ENCODE measurements at places on chromosomes 5 and 9.

- no peak for DNase-seq
These were observed 816 bp downstream of the RBM18 start for GRCh38 chr9:122263699-122264349.

GRCh38 chr9:112858625-112859147, 32.0 kb downstream of the SLC46A2 start:
- DNase-seq = no peak

DNA sequence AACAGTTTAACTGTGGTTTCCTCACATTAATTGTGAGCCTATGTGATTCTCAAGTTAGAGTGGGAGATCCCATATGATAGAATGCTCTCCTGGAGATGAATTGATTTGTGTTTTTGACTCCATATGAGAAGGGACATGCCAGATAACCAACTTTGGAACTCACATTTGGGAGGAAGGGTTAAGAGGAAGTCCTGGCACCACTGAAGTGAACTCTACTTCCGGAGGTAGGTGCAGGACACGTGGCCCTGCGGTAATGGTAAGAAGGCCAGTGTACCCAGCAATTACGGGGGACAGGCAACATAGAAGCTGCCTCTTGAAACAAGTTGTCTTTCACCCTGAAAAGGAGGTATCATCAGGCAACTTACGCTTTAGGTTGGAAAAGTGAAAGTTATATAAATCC, 146.6 kb upstream of the RFX3 start:
- no peak for DNase-seq

GRCh38 chr5:1885404-1885755, 2.7 kb upstream of the IRX4 start:
- DNase-seq = no peak

- peak; percentile 60 for DNase-seq
These were observed 118.0 kb downstream of the ESM1 start for GRCh38 chr5:54867310-54867944.

DNA sequence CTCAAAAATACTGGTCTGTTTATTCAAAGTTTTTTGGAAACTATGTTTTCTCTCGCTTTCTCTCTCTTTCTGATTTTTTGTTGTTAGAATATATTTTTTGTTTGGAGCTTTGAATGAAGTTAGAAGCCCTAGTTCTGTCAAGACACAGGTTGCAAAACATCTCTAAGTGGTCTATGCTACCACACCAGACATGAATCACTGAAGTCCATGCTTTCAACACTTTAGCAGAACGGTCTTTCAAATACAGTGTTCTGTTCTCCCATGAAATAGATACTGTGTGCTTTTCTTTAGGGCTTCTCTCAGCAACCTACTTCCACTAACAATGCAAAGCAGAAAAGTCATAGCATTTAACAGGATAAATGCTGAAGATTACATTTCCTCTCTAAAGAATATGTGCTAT, 392.5 kb downstream of the TMEM167A start:
- no peak for DNase-seq

GRCh38 chr5:78821536-78822021, 163.5 kb downstream of the ARSB start:
- DNase-seq = no peak

GRCh38 chr9:23731353-23731752, 94.7 kb downstream of the ELAVL2 start:
- DNase-seq = no peak

- no peak for DNase-seq
These were observed 62.9 kb upstream of the PTGER4 start for GRCh38 chr5:40616781-40617180.

DNA sequence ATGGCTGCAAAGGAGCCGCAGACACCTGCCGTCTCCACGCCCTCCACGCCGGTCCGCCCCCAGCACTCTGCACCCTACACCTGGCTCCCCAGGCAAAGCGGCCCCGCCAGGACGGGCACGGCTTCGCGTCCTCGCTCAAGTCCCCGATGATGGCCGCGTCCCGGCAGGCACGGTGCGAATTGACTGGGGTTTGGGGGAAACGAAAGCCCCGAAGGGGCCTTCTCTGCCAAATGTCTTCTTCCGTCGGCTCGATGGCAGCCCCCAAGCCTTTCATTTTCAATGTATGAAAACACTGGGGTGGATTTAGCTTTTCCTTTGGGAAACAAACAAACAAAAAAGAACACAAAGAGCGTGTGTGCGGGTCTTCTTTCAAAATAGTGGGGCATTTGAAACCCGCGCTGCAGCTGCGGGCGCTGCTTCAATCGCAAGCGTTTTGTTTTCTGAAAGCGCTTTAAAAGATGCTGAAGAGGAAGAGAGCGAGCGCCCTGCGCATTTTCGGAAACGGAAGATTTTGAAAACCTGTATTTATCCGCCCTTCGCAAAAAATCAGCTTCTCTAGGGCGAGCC, 160.0 kb downstream of the RMI1 start:
- peak; percentile 20 for DNase-seq

DNA sequence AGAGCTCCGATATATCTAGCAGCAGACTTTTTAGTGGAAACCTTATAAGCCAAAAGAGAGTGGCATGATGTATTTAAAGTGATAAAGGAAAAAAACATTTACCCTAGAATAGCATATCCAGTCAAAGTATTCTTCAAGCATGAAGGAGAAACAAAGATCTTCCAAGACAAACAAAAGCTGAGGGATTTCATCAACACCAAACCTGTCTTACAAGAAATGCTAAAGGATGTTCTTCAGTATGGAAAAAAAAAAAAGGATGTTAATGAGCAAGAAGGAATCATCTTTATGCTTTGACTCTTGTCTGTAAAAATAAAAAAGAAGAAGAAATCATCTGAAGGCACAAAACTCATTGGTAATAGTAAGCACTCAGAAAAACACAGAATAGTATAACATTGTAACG, 338.2 kb downstream of the TLE1 start:
- DNase-seq = no peak

DNA sequence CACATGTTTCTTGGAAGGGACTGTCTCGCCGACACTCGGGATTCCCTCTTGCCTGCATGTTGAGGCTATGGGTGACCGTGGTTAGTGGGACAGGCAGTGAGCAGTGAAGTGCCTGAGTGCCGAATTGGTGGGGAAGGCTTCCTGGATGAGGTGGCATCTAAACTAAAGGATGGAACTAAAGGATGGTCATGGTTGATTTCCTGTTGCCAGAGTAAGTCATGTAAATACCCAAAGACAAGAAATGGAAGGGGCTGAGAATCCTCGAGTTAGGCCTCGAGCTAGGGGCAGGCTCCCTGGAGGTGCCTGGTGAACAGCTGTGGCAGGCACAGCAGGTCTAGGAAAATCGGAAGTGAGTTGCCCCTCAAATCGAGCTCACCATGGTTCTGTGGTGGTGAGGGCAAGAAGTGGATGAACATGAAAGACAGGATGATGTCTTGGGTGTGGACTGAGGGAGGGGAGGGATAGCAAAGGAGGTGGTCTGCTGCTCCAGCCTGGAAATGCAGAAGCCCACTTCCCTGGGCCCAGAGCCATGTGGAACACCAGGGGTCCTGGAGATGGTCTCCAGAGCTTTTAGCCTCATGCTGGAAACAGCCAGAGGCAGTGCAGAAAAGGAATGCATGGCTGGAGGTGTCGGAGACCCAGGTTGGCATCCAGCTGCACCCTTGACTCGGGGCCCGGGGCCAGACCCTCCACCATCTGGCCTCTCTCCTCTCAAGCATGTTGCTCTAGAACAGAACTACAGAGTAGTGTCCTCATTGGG, 12.2 kb downstream of the CD74 start:
- no peak for DNase-seq

DNA sequence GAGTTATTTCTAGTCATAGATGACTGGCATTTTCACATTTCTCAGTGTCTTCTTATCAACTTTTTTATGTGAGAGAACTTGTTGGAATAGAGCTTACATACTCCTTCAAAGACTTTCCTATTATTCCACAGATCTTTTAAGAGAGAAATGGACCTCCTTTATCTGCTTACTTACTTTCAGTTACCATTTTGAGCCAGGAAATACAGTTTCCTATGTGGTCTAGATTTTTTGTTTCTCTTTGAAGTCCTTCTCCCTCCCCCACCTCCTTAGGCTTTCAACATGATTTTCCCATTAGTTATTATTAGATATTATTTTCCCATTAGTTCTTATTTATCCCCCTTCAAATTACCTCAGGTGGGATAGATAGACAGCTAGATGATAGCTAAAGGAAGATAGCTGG, 289.1 kb upstream of the ITGA1 start:
- no peak for DNase-seq

DNA sequence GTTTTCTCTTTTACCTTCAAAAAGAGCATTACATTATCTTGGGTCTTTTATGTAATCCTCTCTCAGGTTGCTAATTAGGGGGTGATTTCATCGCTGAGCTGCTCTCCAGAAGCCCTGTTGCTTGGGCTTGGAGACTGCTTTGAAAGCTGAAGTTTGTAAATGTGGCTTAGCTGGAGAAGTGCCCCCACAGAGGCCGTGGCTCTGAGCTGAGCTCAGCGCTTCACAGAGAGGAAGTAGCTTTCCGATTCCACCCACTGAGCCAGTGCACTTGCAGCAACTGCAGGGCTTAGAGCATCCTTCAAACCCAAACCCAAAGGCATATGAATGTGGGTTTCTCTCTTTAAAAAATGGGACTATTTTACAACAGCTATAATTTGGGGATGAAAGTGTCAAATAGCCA, 13.7 kb upstream of the NXNL2 start:
- peak; percentile 17 for DNase-seq

DNA sequence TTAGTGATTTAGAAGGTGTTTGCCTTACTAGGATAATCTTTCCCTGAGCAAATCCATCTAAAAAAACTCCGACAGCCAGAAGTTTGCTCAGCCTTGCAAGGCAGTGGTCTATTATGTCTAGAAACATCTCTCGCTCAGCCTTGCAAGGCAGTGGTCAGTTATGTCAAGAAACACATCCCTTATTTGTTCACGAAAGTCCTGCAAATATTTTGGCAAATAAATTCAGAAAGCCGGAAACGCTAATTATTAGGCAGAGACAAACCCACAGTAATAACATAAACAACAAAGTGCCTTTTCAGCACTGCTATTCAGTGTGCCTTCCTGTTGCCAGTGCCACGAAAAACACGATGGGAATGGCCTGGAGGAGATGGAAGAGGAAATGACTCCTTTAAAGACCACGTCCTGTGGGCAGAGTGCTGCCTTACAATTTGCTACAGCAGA, 184.5 kb downstream of the GNAQ start:
- DNase-seq = no peak

GRCh38 chr9:108672475-108673190, 183.2 kb downstream of the ACTL7B start:
- no peak for DNase-seq

- no peak for DNase-seq
These were observed 2.4 kb upstream of the STOM start for GRCh38 chr9:121372239-121373010.

- DNase-seq = no peak
These were observed 28.3 kb downstream of the CAMK2A start for GRCh38 chr5:150261231-150261630.

DNA sequence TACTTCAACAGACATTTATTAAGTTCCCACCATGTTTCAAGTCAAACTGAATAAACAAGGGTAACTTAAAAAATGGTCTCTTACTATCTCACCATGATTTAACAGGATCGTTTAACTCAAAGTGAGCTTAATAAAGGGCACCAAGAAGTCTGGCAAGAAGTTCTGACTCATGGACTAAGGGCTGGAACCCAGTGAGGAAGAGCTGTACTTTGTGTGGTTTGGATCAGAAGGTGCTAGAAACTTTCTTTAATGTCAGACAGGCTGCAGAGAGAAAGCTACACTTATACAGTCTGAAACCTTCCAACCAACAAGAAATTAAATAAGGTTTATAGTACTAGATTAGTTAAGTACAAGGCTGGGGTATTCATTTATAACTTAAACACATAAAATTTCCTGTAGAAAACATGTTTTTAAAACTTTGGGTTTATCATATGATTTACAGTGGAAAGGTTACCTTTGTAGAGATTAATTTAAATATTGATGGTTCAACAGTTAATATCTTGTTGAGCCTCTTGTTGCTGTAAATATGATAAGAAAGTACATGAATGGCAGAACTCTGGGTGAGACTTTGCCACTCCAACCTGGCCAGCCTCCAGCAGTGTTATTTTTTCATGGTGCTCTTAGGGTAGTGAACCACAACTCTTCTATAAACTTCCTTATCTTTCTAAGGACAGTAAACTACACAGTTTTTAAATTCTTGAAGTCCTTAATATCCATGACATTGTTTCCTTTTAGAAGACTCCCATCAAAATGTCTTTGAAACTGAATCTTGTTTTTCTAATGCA, 162.8 kb downstream of the MAN2A1 start:
- no peak for DNase-seq

Measured in frontal cortex (tissue), 4 donors.